Fibroblast of skin of scalp (primary cell): ENCODE measurements at places on chromosomes 4 and X.

DNA sequence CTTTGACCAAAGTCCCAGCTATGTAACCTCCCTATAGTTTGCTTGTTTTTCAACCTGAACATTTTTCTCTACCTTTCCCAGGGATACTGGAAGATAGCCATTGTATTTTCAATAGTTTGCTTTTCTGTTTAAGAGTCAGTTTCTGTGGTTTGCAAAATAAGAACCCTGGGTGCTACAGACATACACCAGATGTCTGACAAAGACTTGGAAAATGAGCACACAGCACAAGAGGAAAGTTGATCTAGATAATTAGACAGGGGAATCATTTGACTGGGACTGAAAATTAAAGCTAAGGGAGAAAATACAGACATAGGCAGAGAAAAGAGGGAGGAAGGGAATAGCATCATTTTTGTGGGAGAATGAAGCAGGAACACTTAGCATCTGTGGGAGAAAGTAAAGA is 218.3 kb upstream of the CNKSR2 start:
- no peak for DNase-seq

GRCh38 chr4:185004562-185005218 is 13.6 kb upstream of the HELT start:
- no peak for DNase-seq

DNA sequence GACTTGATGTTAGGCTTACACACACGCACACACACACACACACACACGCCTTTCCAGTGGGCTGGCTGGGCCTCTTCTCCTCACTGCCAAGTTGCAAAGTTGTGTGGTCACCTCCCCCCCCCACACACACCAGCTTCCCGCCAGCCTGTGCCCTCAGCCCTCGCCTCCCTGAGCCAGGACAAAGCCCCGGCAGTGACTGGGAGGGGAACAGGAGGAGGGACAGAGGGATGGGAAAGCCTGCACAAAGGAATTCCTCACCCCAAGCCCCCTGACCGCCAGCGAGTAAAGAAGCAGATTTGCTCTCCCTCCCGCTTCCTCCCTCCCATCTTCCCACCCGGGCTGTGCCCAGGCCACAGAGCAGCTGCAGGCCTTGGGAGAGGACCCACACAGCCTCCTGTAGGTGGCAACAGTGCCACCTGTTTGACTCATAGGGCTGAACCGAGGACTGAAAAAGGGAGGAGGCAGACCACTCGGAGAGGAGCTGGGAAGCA is at the start of gene GDPD2:
Gene GDPD2 (plus strand): TSS at position 464 of the 491 bp plus-strand sequence. CDS start 1,671 bp downstream, outside the sequence.
- DNase-seq = no peak

DNA sequence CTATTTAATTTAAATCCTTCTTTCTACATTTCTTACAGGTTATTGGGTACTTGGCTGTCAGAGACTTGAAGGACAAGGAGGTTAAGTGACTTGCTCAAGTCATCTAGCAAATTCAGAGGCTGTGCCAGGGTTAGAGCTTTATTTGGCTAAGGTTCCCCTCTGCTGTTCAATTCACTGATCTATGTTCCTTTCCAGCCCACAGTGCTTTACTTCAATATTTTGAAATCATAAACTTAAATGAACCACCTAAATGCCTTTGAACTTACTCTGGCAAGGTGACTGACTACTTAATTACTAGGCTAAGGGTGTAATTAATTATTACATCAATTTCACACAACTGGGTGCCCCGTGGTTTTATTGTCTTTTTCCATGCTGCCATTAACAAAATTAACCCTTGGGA is 288.7 kb downstream of the CAMK2D start:
- no peak for DNase-seq

DNA sequence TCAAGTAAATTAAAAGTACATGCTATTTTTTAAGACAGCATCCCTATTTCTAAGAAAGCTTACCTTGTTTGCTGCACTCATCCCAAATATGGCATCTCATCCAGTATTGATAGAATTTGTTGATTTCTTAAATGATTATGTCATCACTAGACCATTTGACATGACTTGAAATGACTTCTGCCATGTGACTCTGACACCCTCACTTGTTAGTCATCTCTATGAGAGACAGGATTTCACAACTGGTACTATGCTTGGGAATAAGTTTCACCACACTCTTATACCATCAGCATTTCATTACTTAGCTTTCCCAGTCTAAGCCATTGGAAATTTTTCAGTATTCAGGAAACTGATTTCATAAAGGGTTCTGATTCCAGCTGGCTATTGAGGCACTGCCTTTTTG is 55.3 kb downstream of the TMPRSS11F start:
- DNase-seq = no peak
